Stimulated activated CD4-positive, alpha-beta T cell treated with anti-CD3 and anti-CD28 coated beads, Interleukin-1b, Interleukin-23, amount 100 ng/mL, for 1 hour (primary cell): ENCODE measurements at places on chromosomes 3 and 15.

DNA sequence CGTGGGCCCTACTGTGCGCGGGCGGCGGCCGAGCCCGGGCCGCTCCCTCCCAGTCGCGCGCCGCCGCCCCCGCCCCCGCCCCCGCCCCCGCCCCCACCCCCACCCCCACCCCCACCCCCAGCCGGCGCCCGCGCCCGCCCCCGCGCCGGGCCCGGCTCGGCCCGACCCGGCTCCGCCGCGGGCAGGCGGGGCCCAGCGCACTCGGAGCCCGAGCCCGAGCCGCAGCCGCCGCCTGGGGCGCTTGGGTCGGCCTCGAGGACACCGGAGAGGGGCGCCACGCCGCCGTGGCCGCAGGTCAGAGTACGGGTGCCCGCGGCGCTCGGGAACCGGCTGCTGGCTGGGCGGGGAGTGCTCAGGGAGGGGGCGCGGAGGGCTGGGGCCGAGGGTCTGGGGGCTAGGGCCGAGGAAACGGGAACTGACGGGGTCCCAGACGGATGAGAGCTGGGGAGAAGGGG, 1.1 kb upstream of the PPARG start:
- DNase-seq, result no peak

GRCh38 chr3:155372281-155372680, 78.8 kb upstream of the STRIT1 start:
- DNase-seq, result no peak

- no peak for DNase-seq
Observed at GRCh38 chr3:117150628-117151027, 441.0 kb downstream of the TUSC7 start.

DNA sequence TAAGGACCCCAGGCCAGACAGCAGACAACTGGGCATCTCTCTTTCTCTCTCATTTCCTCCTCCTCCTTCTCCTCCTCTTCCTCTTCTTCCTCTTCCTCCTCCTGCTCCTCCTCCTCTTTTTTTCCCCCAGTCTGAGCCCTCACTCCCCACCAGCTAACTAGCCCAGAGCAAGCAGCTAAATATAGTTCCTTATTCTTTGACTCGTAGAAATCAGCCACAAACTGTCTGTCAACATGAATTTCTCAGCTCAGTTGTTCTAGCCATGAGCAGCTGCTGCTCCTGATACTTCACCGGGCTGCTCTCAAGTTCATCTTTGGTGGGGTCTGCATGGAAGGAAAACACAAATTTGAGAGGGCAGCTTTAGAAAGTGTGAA, 19.2 kb upstream of the LOXL1 start:
- no peak for DNase-seq

GRCh38 chr3:79767194-79767904, 449 bp downstream of the ROBO1 start:
- no peak for DNase-seq

DNA sequence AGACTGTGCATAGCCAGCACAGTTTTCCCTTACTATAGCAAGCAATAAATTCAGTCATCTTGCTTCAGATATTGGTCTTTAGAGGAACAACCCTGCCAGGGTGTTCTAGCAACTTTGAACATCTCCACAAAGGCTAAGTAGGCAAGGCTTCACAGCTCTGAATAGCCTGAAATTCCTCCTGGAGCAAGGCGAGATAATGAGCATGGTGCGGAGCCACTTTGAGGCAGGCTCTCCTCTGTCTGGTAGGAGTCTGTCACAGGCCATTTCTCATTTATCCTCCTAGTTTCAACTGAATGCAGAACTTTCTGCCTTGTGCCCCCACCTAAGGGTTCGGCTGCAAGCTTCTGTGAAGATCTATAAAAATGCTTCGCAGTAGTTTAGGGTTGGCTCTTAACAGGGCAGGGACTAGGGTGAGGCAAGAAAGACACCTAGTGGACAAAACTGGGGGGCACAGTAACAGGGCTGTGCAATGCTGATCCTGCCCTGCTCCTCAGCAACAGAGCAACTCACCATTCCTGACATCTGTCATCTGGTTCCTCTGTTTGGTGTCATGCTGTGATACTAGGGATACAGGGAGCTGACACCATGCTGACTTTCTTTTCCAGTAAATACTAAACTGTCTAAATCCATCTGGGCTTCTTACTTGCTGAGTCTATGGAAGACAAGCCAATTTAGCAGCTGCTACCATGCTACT, 16.6 kb upstream of the EHHADH start:
- no peak for DNase-seq

DNA sequence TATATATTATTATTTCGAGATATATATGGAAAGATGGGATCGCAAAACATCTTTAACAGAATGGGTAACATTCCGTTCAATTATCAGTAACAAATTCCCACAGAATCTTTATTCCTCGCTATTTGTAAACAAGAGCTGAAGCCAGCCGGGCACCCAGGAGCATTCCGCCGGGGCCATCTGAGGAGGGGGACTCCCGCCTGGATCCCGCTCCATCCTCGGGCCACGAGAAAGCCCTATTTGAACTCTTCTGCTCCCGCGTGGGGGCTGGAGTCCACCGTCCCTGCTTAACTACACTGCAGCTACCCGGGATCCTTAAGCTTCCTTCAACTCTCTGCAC, 687 bp downstream of the GPR176 start:
- DNase-seq, result no peak

DNA sequence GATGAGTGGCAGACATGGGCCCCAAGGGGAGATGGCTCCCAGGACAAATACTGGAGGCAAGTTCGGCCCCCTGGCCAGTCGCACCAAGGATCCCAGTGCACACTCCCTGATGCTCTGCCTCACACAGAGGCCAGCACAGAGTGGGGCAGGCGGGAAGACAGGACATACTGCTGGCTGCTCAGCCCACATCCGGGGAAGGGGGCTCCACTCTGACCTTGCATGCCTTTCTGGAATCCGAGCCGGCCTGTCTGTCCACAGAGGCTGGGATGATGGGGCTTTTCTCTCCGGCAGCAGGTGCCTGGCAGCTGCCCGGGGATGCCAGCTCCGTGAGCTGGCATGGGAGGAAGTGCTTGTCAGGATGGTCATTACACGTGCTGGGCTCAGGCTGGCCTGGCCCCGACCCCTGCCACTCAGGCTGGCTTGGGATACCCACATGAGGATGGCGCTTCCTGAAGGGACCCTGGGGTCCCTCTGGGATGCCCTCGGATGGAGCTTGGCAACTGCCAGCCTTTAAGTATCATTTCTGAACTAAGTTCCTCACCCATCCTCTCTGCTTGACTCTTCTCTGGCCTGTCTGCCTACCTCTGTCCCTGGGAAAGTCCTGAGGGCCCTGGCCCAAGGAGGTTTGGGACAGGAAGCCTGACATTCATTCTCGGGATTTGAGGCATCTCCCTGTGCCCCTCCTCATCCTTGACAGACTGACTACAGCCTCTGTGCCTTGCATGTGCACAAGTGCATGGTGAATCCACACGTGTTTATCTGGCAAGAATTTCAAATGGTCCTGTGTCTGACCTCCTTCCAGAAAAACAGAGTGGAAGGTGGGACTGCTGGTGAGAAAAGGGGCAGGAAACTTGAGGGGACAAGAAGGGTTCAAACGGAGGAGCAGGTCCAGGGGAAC, 46.5 kb downstream of the EXOG start:
- DNase-seq, result no peak

DNA sequence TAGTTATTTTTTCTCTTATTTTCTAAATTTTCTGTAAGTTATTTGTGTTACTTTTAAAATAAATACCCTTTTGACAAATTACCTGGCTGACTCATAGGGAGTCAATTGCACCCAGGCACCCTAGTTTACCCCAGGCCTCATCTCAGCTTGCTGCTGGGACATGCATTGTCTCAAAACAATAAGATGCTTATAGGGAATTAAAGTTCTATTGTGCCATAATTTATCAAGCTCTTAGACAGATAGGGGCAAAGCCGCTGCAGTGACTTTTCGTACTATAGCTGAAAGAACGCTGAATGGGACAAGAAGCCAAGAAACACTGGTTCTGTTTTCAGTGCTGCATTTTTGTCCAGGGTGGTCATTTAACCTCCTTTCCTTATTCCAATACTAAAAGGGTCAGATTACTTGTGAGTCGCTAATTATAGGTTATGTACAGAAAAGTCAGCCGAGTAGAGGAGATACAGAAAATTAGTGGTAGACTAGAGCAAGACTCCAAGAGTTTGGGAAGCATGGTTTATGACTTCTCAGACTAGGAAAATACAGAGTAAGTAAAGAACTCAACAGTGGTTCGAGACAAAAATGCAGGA, 50.3 kb downstream of the EXD1 start:
- no peak for DNase-seq

GRCh38 chr3:129576514-129577352, 29.7 kb downstream of the PLXND1 start:
- no peak for DNase-seq

DNA sequence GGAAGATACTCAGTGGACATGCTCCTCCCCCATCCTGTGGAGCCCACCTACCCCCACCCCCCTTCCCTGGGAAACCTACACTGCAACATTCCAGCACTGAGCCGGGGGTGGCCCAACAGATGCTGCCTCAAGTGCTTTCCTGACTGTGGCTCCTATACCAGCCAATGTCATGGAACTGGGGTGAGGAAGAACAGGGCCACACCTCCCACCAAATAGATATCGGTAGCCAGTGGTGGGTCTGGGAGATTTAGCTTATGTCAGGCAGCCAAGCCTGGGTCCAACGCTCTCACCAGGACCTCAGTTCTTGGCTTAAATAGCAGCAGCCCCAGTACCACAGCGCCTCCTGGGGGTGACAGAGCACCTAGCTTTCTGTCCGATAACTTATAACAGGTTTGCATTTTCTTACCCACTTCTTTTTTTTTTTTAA, 30.3 kb downstream of the CDC25A start:
- no peak for DNase-seq

DNA sequence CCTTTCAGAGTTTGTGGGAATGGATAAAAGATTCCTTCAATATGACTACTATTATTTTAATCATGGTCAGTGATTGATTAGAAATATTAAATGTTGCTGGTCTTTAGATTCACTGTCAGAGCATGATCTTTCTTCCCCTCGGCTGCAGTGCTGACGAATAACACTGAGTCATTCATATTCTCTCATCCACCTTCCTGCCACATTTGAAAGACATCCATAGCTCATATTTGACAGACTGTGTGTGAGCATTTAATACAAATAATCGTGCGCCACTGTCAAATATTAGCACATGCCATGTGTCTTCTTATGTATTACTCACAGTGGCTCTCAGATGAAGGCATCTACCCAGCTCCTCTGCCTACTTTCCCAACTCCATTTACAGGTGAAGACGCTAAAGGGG, 476.5 kb upstream of the TPRG1 start:
- no peak for DNase-seq

GRCh38 chr3:42635111-42635510, 18.4 kb upstream of the ZBTB47 start:
- no peak for DNase-seq

- no peak for DNase-seq
Observed at GRCh38 chr3:11548721-11549131, 95.0 kb downstream of the VGLL4 start.

DNA sequence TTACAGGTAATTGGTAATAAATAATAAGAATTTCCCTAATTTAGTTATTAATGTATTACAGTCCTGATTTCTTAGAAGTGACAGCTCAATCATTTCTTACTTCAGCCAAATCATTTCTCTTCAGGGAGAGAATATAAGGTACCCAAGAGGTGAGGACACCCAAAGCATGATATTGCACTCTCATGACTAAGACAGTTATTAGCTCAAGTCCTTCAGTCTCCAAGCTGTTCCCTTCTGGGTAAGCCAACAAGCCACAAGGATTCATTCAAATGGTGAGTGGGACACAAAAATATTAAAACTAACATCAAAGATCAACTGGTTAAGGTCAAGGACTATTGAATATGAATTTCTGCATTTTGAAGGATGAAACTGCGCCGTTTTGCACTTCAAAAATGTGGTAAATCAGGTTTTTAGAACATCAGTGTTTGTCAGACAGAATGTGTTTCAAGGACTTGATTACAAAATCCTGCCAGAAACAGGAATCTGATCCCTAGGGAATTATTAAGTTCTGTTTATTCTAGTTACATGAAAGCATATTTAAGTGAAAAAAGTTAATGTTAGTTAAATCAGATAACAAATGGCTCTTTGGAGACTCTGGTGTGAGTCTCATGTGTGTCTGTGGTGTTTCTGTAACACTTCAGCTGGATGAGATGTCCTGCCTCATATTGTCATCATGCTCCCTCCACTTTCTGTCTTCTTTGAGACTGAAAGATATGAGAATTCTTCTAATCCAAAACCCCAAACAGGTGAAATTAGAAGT, 101.7 kb upstream of the COL8A1 start:
- DNase-seq, result no peak

- no peak for DNase-seq
Observed at GRCh38 chr3:40456279-40456939, 730 bp upstream of the RPL14 start.

DNA sequence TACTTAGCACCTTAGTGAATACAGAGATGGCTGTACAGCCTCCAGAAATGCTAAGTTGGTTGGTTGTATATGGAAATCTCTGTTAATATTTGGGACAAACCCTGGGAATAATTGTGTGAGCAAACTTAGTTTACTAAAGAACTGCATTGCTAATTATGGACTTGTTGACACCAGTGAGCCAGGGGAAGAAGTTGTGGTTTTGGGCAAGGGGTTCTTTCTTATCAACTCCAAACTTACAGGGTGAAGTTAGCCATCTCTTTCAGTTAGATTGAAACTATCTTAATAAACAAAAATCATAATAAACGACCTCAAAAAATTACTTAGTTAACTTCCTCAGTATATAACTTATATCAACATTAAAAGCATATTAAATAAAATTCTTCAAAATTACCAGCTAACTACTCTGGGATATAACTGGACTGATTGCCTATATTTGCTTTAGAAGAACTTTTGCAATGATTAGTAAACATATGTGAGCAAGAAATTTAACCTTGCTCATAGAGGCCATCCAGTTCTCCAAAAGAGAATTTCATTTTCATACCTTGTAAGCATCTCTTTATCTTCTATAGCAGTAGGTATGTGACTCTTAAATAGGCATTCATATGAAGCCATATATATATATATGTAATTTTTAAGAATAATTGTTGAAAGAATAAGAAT, 24.7 kb downstream of the MBNL1 start:
- no peak for DNase-seq

GRCh38 chr3:46143951-46144473, 64.1 kb downstream of the CCR1 start:
- DNase-seq, result no peak

- no peak for DNase-seq
Observed at GRCh38 chr15:32664796-32665195, 23.3 kb downstream of the SCG5 start.

DNA sequence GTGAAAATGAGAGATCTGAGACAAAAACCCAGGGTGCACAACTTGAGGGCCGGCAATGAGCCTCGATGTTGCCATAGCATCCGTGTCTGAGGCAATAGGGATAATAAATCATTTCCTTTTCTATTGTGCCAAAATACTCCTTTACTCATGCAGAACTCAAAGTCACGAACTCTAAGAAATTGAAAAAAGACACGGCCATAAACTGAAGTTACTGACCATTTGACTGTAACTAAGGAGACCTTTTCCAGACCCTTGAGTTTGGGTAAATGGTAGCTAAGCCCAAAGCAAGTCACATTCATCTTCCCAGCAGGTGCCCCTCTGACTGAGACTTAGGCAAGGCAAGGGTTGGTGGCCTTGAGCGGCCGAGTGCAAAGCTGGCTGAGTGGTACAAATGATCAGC, 141.2 kb upstream of the SLCO3A1 start:
- DNase-seq, result no peak
